Stimulated activated naive CD4-positive, alpha-beta T cell (primary cell): ENCODE measurements at places on chromosomes 2 and 18.

DNA sequence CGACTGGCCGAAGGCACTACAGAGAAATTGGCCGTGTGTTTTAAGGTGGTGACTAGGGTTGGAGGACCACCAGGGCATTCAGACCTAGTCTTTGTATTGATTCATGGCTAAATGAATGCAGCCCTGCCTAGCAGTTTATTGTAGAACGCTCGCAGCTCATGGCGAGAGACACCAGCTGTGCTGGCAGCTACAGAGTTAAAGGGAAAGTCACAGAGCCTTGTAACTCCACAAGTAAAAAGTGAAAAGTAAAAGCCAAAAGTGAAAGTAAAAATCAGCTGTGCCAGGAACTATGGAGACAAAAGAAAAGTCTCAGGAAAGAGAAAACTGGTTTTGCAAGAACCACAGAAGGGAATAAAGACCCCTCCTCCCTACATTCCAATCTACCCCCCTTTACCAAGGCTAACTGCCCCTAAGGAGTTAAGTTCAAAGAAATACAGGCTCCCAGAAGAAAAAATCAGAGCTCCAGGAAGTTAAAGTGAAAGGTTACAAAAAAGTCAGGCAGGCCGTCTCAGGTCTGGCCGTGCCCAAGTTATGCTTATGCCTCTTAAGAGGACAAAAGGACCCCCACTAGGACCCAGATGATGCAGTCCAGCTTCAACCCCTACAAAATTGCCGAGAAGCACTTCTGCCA is 46.4 kb upstream of the SELENOI start:
- peak; percentile 56 for DNase-seq

GRCh38 chr18:13661779-13662256 is 64.5 kb downstream of the FAM210A start:
- DNase-seq = no peak

DNA sequence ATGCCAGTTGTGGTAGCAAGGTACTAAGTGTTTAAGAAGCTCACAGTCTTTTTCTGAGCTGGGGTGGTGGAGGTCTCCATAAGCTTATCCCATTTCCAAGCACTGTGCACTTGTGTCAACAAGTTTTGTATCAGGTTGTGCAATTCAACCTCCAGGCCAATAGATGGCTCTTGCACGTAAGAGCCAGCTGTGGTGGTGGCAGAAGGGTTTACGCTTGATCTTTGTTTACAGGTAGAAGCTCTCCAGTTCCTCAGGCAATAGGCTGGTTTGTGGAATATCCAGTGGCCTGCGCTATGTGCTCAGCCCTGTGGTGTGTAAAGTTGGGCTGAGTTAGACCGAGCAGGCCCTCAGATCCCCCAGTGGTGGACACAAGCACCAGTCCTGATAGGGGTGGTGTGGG is 89.7 kb upstream of the CNTNAP5 start:
- no peak for DNase-seq

DNA sequence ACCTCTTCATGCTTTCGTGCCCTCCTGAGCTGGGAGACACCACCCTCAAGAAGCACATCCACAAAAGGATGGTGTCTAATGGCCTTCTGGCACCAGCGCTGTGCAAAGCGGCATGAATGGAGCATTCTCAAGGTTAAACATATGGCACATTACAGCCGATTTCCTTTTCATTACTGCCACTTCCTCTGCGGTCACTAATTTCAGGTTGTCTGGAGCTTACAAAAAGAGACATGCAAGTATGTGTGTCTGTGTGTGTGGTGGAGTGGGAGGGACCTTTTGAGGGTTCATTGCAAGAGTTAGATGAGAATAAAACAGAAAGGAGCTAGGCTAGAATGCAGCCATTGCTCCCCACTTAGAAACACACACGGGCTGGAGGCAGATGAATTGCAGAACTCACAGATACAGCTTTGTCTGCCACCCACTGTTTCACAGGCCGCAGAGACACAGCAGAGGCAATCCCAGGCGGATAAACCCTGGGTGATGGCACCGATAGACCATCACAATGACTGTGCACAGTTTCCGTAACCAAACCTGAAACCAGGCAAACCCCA is 76.0 kb downstream of the TGIF1 start:
- peak; percentile 16 for DNase-seq

DNA sequence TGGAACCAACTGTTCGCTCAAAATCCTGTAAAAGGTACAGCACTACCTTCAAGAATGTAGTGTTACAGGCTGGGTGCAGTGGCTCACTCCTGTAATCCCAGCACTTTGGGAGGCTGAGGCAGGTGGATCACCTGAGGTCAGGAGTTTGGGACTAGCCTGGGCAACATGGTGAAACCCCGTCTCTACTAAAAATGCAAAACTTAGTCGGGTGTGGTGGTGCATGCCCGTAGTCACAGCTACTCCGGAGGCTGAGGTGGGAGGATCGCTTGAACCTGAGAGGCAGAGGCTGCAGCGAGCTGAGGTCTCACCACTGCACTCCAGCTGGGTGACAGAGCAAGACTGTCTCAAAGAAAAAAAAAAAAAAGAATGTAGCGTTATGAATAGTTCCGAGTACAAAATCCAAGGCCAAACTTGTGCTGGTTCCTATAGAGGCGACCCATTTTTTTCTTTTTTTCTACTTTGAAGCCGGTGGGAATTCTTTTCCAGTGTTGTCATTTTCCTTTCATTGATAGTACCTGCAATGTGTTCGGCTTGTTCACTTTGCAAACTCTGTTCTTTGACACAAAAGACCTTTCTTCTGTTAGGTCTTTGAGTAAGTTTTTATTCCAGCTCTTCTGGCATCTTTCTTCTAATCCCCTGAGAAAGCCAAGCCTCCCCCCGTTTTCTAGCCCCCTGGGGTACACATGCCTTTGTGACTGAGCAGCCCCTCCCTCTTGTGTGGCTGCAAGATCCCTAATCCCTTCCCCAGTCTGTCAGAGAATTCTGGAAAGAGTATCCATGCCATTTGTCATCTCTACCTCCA is 25.1 kb downstream of the INPP5D start:
- no peak for DNase-seq

GRCh38 chr18:77000527-77000926 is 132.1 kb downstream of the MBP start:
- DNase-seq = no peak

DNA sequence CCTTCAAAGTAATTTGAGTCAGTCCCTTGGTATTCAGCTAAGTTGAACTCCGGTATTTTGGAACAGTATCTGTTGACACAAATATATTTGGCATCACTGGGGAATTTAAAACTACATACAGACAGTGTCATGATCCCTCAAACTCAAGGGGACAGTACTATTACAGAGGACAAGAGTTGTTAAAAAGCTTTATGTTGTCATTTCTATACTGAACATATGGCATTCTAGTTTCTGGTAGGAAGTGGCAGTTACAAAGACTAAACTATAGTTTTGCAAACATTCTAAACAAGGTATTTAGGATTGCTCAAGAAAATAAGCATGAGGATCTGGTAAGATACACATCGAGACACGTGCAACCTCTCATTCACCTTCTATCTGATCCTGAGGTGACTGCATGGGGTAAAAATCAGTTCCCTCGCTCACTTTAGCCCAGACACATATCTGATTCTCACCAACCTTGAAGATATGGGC is 16.6 kb upstream of the CCNYL1 start:
- DNase-seq = no peak

- no peak for DNase-seq
Measured at GRCh38 chr2:207778298-207778882, 8.7 kb upstream of the FZD5 start.

DNA sequence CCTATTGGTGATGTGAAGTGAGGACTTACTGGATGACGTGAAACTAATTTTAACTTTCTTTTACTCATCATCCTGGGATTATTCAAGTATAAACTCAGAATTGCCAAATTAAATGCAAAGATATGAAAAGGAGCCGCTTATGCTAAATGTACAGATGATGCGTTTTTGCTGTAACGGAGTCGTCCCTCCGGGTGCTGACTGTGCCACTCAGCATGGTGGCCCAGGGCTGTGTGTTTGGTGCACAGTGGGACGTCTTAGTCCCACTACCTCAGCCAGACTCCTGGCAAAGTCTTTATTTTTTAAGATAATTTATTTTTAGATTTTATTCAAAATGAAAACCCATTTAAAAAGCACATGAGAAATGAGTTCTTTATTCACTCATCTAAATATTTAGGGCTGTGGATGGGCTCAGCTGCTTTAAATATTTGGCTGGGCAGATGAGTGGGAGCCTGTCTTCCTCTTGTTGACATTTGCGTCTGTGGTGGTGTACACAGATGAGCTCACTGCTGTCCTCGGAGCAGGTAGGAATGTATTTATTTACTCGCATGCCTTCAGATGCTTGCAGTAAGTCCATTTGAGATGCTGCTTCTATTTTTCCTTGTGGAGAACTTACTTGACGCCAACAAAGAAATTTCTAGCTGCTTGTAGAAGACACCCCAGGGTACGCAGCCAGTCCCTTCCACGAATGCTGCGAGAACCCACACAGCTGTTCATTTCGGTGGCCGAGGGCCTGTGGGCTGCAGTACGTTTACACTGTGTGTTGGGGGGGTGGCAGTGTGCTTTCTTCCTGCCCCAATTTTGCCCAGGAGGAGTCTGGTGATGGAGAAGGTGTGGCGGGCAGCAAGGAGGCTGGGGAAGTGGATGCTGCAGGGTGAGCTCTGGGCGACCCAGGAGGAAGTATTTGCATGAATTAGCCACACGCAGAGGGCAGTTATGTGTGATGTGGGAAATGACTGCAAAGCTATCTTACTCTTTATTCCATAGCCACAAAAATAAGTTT is 105.0 kb downstream of the AGAP1 start:
- no peak for DNase-seq

DNA sequence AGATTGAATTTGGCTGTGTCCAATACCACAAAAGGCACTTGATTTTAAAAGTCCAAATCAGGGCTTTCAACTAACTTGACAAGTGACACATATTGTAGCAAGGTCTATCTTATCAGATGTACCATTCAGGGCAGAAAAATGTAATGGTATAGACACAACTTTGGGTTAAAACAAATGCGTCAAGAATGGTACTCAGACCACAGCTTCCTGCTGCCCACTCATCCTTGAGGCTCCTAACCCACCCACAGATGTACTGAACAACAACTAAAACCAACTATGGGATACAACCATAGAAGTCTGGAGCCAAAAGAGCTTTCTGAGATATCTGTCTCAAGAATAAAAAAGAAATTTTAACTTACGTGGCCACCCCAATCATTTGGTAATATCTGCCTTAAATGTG is 105.2 kb downstream of the RBM43 start:
- DNase-seq = no peak

GRCh38 chr2:54595161-54595803 is 128.2 kb upstream of the EML6 start:
- DNase-seq = no peak

- DNase-seq = no peak
Measured at GRCh38 chr18:68784071-68784470, 13.8 kb upstream of the CCDC102B start.

GRCh38 chr2:20539133-20539719 is 92.4 kb downstream of the RHOB start:
- DNase-seq = no peak

- no peak for DNase-seq
Measured at GRCh38 chr2:39160982-39161381, 40.1 kb upstream of the SOS1 start.

GRCh38 chr2:172970660-172971059 is 105.0 kb upstream of the MAP3K20 start:
- DNase-seq = peak; percentile 54

DNA sequence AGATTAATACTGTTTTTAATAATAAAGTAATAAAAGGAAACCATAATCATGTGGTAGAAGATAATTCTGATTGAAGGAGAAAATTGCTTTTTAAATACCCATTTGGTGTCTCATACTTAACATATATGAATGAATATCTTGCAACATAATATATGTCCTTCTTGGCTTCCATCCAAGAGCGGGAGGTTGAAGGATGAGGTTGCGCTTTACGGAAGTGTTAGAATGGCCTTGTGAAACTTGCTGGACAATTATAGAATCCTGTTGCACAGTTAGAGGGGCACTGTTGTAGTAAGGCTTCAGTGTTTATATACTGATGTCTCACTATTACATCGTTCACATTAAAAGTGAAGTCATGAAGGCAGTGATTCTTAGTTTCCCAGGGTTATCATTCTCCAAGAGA is 9.4 kb downstream of the INSIG2 start:
- DNase-seq = no peak

DNA sequence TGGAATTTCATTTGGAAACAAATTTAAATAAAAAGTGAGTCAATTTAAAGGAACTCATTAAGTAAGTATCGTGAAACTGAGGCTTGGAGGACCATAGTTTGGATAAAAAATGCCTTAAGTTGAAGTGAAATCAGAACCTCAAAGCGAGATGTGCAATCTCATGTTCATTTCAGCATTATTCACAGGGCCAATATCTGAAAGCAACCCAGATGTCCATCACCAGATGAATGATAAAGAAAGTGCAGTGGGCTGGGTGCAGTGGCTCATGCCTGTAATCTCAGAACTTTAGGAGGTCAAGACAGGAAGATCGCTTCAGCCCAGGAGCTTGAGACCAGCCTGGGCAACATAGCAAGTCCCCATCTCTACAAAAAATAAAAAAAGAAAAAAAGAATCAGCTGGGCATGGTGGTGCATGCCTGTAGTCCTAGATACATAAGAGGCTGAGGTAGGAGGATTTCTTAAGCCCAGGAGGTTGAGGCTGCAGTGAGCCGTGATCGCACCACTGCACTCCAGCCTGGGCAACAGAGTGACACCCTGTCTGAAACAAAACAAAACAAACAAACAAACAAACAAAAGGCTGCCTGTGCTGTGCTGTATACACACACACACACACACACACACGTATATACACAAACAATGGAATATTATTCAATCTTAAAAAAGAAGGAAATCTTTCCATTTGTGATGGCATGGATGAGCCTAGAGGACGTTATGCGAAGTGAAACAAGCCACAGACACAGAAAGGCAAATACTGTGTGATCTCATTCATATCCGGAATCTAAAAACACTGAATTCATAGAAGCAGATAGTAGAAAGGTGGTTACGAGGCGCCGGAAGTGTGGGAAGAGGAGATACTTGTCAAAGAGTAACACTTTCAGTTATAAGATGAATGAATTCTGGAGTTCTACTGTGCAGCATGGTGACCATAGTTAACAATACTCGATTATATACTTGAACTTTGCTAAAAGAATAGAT is 14.5 kb downstream of the SH3RF3 start:
- peak; percentile 37 for DNase-seq

GRCh38 chr2:161078211-161078539 is 82.1 kb upstream of the TANK start:
- no peak for DNase-seq

GRCh38 chr2:218981390-218981880 is 3.5 kb downstream of the FEV start:
- no peak for DNase-seq

DNA sequence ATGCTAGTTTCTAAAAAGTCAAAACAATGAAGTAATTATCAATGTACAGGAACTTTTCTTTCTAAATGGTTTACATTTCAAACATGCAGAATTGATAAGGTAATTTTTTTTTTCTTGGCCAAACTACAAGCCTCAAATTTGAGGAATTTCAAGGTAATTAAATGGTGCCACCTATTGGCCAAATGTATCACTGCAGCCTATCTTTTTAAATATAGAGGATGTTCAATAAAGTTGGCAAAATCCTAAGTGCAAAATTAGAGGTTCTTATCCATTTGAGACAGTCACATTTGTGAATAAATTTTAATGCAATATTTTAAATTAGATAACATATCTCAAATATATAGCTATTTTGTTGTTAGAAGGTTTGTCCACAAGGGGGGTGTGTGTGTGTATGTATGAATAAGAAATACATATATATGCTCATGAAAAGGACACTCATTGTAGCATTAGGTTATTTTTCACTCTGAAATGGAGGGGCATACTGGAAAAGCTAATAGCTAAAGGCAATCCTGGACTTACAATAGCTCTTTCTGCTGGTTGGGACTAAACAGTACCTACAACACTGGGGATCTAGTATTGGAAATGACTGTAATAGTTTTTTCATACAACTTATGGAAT is 26.2 kb downstream of the MMADHC start:
- no peak for DNase-seq
